ENCODE measurements at places on chromosomes 12 and 14.

- no peak for DNase-seq
Observed at GRCh38 chr12:99436584-99436983, 211.0 kb upstream of the GARIN6 start.

- DNase-seq, result no peak
Observed at GRCh38 chr14:91925001-91925726, 22.3 kb downstream of the FBLN5 start.

GRCh38 chr12:122870867-122871664 lies 24.9 kb downstream of the VPS37B start:
- DNase-seq, result no peak

DNA sequence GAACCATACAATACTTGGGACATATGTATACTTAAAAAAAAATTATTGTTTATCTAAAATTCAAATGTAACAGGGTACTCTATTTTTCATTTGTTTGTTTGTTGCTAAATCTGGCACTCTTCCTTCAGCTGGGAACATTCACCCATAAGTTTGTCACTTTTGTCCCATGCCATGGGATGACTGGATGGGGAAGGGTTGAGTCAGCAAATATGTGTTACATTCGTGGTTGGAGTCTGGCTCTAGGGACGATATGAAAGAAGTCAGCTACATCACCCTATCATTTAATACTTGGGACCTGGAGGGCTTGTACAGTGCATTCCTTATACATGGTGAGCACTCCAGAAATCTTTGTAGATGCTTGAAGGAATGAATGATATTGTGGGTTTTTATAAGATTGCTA lies 131.3 kb downstream of the IPO8 start:
- DNase-seq, result no peak

DNA sequence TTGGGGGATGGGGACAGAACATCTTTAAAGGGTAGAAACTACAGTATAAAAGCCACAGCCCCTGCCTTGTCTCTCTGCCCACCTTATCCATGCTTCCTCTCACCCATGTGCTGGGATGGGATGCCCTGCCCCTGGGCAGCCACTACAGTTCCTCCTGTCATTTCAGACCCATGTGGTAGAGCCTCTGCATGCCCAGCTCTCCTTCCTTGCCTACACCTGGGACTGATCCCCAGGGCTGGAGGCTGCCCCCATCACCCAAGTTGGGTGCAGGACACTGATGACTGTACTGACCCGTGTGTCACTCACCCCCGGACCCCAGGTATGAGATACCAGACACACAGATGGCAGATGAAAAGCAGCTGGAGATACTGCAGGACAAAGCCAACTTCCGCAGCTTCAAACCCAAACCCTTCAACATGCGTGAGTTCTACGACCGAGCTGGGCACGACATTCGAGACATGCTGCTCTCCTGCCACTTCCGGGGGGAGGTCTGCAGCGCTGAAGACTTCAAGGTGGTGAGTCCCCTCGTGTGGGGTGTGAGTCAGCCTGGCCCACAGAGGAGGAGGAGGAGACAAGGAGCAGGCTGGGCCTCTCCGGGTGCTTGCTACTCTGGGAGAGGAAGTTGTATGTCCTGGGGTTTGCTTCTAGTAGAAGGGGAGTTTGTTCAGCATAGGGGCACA lies 2.2 kb downstream of the ASIC1 start:
- no peak for DNase-seq

DNA sequence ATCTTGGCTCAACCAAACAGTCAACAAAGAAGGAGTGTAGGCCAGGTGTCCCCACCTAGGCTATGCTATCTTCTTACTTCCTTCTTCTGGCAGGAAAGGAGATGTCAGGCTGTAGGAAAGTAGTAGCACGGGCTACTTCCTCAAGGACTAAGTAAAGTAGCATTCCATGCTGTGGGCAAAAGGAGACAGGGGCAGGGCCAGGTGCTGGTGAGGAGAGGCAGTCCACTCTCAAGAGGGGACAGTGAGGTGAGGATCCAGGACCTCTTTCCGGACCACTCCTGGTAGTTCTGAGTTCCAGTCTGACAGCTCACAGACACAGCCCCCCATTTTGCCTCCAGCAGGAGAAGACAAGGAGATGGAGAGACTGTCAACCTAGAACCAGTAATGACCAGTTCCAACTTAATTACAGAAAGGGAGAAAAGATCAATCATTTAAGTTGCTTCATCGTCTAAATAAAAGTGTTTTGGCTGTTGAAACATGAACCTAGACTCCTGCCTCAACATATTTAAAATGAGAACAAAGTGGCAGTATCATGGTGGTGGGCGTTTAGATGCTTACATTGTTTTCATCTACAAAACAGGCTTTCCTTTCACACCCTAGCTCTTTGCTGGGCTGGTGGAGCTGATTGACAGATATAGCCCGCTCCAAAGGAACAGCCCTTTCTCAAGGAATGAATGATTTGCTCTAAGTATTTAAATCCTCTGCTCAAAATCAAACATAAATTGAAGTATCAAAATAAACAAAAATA lies 5.1 kb upstream of the SSTR1 start:
- DNase-seq, result no peak

Data from MM.1S (cell line).